MCF 10A (cell line): ENCODE measurements at places on chromosomes 12 and 14.

- DNase-seq: no peak
These were observed 861 bp upstream of the SLC48A1 start for GRCh38 chr12:47772094-47772660.

DNA sequence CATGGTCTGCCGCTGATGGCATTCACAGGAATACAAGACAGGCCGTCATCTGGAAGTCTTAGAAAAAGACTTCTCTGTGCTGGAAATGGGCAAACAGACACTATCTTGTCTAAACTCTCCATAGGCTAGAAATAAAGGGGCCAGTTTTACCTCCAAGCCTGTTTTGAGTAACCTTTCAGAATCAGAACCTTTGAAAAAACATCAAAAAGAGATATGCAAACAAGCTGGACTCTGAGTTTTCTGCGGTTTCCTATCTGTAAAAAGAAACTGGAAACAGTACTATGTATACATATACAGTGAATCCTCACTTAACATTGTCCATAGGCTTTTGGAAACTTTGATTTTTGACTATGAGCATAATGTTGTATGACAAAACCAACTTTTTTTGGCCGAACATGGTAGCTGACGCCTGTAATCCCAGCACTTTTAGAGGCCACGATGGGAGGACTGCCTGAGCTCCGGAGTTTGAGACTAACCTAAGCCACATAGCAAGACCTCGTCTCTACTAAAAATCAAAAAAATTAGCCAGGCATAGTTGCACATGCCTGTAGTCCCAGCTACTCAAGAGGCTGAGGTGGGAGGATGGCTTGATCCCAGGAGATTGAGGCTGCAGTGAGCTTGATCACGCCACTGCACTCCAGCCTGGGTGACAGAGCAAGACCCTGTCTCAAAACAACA lies 92.9 kb upstream of the MAX start:
- no peak for DNase-seq

DNA sequence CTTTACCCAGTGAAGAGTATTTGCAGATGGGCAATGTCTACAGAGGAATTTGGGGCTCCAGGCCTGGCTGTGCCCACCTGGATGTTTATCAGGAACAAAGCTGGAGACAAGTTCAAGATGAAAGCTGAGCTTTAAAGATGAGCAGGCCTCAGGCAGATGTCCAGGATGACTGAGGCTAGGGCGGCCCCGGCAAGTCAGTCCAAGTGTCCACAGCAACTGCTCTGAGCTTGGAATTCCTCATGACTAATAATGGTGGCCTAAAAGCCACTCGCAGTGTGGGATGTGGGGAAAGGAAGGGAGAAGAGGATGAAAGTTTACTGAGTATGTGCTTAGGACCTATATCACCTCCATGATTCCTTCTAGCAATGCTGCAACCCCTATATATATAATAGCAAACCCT lies 128.2 kb upstream of the NOS1 start:
- no peak for DNase-seq

DNA sequence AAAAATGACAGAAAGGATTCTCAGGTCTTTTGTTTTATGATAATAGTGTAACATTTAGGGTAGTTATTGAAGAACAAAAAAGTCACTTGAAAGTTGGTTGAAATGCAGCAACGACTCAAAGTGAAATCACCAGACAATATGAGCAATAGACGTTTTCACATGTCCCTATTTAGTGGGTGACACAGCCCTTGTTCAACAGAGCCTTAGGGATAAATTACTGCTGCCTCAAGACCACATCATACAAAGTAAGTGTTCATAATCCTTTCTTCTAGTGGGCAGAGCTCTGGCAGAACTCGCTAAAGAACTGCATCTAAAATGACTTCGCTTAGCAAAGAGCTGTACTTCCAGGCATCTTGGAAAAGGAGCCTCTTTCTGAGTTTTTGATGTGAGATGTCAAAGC lies 128.5 kb upstream of the LMNTD1 start:
- DNase-seq: no peak

GRCh38 chr12:12534975-12535374 lies 27.7 kb downstream of the DUSP16 start:
- DNase-seq: no peak

- DNase-seq: no peak
These were observed 475.1 kb downstream of the TRHDE start for GRCh38 chr12:72747111-72747849.

DNA sequence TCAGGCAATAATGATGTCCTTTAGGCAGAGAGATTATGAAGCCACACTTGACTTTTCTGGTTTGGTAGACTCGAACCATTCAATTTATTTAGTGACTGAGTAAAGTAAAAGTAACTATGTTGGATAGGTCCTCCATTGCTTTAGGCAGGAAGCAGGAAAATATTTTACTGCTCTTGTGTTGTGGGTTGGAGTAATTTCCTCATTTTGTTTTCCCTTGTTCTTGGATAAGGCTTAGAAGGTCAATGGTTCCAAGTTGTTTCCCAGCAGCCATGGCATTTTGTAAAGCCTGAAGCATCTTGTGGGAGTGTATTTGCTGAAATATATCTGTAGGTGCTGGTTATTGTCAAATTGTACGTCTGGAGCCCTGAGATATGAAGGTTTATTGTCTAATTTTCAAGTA lies 161.2 kb upstream of the SLC38A2 start:
- no peak for DNase-seq

GRCh38 chr12:103392722-103393121 lies 103.0 kb downstream of the C12orf42 start:
- DNase-seq: no peak

- no peak for DNase-seq
These were observed 6.0 kb upstream of the SIX1 start for GRCh38 chr14:60655119-60655897.

GRCh38 chr12:25976289-25976688 lies 17.8 kb downstream of the RASSF8 start:
- DNase-seq: no peak

- peak; percentile 27 for DNase-seq
These were observed 37.3 kb upstream of the ADGRD1 start for GRCh38 chr12:130916241-130916911.
